Activated CD4-positive, alpha-beta T cell treated with anti-CD3 and anti-CD28 coated beads for 4 hours (primary cell): ENCODE measurements at places on chromosomes 5 and 9.

GRCh38 chr9:136646827-136647711, 15.6 kb upstream of the EGFL7 start:
- no peak for DNase-seq

GRCh38 chr9:114855488-114855887, 49.6 kb upstream of the TNFSF15 start:
- DNase-seq, result no peak

DNA sequence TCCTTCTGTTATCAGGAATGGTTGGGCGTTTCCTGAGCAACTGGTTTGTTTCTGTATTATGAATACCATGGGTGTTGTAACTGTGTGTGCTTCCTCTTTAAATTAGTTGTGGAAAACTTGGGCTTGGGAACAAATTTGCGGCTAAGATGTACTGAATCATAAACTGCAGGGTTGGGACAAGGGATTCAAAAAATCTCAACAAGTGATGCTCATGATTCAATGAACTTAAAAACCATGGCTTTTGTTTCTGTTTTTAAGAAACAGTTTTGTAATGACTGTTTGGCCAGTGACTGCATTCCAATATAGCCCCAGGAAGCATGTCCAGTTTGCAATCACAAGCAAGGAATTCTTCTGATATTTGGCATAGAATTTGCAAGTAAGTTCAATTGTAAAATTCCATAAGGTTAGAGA, 657.5 kb upstream of the WWC1 start:
- no peak for DNase-seq

DNA sequence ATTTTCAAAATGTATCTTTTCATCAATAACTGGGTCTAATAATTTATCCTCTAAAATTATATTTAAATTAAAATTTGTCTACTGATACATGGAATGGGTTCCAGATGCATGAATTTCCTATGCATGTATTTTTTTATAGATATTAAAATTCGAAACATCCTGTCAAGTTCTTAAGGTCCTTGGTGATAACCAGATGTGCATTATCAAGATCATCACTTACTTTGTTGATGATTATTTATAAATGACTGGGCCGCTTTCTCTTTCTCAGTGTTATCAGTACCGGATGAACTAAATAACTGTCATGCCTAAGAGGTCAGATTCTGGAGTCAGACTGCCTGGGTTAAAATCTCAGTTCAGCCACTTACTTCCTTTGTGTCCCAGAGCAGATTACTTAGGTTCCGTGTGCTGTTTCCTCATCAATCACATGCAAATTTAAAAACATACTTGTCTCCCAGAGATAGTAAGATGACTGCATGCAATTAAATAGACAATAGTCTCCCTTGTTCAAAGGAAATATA, 124.3 kb downstream of the TEX10 start:
- no peak for DNase-seq

GRCh38 chr9:129008986-129009583, 19.0 kb downstream of the SH3GLB2 start:
- no peak for DNase-seq

GRCh38 chr5:66143473-66144073, 527 bp upstream of the SREK1 start:
- peak; percentile 1 for DNase-seq

DNA sequence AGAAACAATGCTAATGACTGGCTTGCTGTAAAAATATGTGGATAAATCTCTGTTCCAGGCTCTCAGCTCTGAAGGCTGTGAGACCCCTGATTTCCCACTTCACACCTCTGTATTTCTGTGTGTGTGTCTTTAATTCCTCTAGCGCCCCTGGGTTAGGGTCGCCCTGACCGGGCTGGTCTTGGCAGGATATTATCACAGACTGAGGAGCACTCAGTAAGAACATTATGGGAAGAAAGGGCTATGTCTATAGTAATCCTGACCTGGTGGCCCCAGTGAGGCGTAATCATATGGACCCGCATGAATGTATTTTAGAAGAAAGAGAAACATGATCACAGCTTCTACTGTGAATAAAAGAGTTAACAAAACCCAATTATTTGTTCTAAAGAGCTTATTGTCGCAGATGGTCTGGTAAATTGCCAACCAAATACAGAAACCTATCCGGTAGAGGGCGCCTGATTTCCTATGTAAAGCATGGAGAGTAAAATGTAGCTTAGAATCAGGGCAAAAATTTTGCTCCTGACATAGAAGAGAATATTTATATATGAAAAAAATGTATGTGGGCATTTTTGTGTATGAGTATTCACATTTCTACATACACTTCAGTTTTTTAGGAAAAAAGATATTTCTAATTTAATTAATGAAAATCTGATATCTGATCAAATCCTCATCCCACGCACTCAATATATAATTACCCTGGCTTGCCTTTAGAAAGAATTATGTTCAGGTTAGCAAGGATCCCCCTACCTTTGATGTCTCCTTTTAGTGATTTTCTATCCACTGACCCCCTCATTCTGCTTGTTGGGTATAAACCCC, 5.8 kb upstream of the IFNA1 start:
- DNase-seq, result peak; percentile 39

GRCh38 chr5:159902444-159903121, 13.7 kb upstream of the ADRA1B start:
- no peak for DNase-seq

GRCh38 chr9:26971721-26972120, 15.5 kb downstream of the IFT74 start:
- DNase-seq, result no peak

GRCh38 chr5:56251440-56251839, 18.3 kb upstream of the ANKRD55 start:
- DNase-seq, result no peak

- no peak for DNase-seq
Measured at GRCh38 chr5:45288746-45289145, 407.4 kb downstream of the HCN1 start.

GRCh38 chr5:110716247-110717245, 9.9 kb downstream of the TMEM232 start:
- DNase-seq, result no peak

DNA sequence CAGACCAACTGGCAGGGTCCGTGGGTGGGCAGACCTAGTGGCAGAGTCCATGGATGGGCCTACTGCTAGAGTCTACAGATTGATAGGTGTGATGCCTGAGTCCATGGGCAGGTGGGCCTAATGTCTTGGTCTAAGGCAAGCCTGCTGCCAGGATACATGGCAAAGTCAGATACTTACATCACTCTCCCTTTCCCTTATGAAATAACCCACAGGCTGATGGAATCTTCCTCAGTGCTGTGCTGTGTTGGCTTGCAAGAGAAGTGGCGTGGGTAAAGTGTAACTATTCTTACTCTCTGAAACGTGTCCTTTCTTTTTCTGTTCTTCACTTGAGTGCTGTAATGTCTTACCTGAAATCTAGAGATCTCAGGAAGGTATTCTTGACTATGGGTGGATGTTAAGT, 67.3 kb upstream of the ADRB2 start:
- DNase-seq, result no peak

- DNase-seq, result no peak
Measured at GRCh38 chr9:10032166-10032565, 580.6 kb downstream of the PTPRD start.

DNA sequence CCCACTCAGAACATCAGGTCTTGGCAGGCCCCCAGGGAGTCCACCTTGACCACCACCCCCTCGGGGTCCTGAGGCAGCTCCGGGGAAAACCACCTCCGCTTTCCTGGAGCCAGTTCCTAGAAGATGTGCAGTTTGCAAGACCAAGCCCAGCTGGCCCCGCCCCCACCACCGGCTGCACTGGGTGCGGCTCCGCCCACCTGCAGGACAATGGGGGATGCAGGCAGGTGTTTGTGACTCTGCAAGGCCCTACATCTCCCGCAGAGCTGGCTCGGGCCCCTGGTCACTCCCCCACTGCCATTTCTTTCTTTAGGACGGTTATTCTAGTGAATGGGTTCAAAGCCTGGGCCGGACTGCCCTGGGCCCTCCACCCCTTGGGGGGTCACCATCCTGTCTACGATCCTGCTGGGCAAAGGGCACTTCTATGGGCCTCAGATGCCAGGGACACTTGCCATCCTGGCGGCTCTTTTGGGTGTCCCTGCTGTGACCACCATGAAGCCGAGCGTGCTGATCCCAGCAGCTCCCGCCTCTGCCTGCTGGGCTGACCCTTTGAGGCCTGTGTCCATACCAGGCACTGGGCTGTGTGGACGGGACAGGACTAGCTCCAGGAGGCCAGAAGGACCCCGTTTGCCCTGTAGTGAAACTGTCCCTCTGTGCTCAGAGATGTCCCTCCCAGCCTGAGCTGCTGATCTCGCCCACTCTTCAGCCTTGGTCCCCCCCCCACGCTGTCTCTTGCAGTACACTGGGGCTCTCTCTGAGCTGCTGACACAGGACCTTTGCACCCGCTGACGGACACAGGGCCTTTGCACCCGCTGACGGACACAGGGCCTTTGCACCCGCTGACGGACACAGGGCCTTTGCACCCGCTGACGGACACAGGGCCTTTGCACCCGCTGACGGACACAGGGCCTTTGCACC, 5.9 kb upstream of the NACC2 start:
- DNase-seq, result no peak

DNA sequence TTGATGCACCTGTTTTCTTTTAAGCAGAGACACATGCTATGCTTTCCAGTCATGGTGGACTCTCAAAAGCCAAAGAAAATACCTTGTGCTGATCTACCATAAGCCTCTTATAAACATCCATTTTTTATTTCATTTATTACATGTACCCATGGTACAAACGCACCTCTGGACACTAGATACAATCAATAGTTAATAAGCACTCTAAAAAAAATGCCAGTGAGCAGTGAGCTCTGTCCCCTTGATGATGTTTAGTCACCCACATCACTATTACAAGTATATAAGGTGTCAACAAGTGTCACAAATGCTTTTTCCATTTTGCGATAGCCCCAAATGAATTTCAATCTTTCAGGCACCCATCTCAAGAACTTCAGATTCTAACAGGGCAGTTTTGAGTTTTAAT, 5.9 kb downstream of the KLF4 start:
- DNase-seq, result no peak

DNA sequence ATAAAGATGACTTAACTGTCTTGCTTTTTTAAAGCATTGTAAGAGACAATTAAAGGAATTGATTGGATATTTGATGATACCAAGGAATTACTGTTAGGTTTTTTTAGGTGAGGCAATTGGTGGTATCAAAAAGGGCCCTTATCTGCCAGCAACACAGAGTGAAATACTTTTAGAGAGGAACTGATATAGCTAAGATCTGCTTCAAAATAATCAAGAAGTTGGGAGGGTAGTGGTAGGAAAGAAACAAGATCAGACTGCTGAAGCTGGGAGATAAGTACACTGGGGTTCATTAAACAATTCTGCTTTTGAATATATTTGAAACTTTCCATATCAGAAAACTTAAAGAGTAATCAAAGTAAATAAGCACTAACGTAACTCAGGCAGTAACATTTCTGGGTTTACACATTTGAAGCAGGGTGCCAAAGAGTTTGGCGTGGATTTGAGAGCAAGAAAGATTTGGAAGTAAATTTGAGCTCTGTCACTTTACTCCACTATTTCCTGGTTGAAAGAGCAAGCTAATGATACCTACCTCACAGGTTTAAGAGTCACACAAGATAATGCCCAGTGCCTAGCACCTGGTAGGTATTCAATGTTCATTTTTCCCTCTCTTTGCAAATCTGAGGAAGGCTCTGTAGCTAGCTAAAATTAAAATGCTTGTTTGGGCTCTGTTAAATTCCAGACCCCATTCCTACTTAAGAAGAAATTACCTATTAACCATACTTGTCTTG, 6.9 kb downstream of the ERMP1 start:
- no peak for DNase-seq

DNA sequence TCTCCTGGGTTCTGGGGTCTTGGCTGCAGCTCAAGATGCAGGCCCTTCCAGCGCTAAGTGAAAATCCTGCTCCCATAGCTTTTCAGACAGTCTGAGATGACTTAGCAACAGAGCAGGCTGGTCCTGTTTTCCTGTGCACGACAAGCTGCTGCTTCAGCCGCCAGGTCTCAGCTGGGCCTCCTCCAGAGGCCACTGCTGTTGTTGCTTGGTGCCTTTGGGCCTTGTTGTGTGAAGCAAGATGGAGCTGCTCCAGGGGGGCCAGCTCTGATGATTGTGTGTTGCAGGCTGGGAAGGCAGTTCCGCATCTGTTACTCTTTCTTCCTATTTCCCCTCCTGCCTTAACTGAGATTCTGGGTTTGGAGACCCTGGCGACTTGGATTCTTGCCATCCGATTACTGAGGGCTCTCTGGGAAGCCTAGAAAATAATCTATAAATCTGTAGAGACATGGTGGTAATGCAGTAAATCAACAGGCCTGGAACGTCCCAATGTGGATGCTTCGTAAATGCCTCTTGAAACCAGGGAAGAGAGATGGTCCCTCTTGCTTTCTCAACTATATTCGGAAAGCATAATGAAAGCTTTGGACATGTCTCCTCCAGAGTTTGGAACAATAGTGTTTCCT, 3.2 kb downstream of the MAP1B start:
- DNase-seq, result no peak

- DNase-seq, result no peak
Measured at GRCh38 chr5:12965804-12966203, 978.7 kb downstream of the DNAH5 start.

DNA sequence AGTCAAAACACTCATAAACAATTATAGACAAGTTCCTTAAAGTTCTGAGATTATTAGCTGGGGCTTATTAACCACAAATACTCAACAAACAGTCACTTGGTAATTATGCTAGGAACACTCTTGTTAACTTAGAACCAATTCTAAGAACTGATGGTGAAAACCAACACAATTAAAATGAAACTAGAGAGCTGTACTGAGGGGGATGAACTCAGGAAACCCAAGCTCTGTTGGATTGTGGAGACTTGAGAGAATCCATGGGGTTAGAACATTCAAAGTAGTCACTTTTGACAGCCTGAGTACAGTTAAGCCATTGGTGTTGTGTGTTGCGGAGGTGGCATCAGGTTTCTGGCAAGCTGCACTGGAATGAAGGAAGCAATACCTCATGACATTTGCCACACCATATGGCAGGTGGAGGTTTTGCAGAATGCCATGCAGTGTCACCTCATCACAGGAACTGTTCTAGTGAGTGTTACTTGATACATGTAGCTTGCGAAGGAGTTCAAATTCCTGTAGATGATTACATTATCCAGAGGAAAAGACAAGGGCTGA, 480.9 kb upstream of the CD180 start:
- DNase-seq, result no peak

DNA sequence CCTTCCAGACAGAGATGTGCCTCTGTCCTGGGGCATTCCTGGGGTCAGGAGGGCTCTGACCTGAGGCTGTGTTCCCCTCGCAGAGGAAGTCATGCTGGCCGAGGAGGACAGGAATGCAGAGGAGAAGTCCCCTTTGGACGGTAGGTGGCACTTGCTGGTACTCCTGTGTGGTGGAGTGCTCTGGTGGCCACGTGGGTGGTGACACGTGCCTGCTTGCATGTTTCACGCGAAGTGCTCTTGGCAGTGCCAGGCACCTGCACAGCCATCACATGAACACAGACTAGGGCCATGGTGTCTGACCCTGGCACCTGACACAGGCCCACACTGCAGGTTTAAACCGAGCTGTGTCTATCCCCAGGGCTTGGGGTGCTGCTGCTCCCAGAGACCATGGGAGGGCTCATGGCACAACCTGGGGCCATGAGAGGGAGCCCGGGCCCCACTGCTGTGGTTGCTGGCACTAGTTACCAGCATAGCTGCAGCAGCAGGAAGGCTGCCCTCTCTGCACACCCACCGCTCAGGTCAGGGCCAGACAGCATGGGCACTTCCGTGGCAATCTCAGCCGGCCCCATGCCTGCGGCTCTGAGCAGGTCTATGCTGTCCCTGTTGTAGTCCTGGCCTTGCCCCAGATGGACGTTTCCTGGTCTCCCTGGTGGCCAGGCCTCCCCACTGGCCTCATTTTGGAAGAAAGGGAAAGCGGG, 79.3 kb downstream of the CACNA1B start:
- no peak for DNase-seq

GRCh38 chr5:32541241-32541640, 44.1 kb upstream of the SUB1 start:
- no peak for DNase-seq
